ENCODE measurements at places on chromosomes 12 and 14. TPM values are rescaled to one million over a fixed set of nuclear protein-coding genes. Genes with fewer than 3 reads are reported as not detected.
A peak's percentile ranks its signal among the peaks of the same experiment; 100 is the strongest.

DNA sequence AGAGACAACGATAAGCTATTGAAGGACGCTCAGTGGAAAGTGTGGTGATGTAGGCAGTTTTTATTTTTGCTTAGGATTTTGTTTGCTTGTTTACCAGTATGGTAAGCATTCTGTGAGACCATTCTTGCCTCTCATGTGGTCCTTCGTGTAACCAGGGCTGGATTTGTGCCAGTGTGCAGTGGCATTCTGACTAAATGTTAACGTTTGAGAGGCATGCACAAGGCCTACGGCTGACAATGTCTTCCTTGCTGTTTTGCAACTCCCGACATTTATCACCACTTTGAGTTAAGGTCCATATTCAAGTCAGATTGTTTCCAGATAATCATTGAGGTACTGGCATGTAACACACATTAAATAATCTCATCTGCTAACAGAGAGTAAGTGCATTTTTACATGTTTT lies 102.3 kb upstream of the BCAT1 start:
- peak overlapping the region; percentile 99 for H3K27ac ChIP-seq
- no peak for DNase-seq
- H3K4me3 ChIP-seq = peak overlapping the region; percentile 78

- H3K36me3 ChIP-seq = no peaks in the 10 kb centered on the region
- H3K27me3 ChIP-seq = no peaks in the 10 kb centered on the region
- peak within 1 kb of the TSS; percentile 75 for H3K27ac ChIP-seq
- H3K4me3 ChIP-seq = peak within 1 kb of the TSS; percentile 21
- peak; percentile 26 for DNase-seq
Measured at GRCh38 chr12:7092229-7092985, at the start of gene C1R. TSS of gene C1R (minus strand) at chr12:7092445. CDS start at chr12:7092388, 57 bp downstream.

GRCh38 chr12:55548756-55549155 lies 646 bp upstream of the OR6C4 start:
- H3K36me3 ChIP-seq = no peaks in the 10 kb centered on the region
- H3K4me1 ChIP-seq = no peaks in the 10 kb centered on the region
- no peak overlapping the region for H3K4me3 ChIP-seq
- no peaks in the 10 kb centered on the region for H3K27me3 ChIP-seq
- no peak overlapping the region for H3K27ac ChIP-seq

- H3K27me3 ChIP-seq = no peaks in the 10 kb centered on the region
- H3K27ac ChIP-seq = peak overlapping the region; percentile 30
- no peak for DNase-seq
Measured at GRCh38 chr12:57101892-57102695, 9.1 kb downstream of the STAT6 start.

- peak overlapping the region; percentile 72 for H3K27ac ChIP-seq
- no peaks in the 10 kb centered on the region for H3K36me3 ChIP-seq
- DNase-seq = no peak
Measured at GRCh38 chr12:68450947-68451260, 118.7 kb upstream of the MDM1 start.

- peaks cover 25% of the 10 kb centered on the region for H3K4me1 ChIP-seq
- no peak overlapping the region for H3K4me3 ChIP-seq
- peak overlapping the region; percentile 91 for H3K27ac ChIP-seq
Measured at GRCh38 chr12:90152897-90153624, 444.4 kb upstream of the ATP2B1 start.

- no peaks in the 10 kb centered on the region for H3K4me1 ChIP-seq
- no peaks in the 10 kb centered on the region for H3K36me3 ChIP-seq
- DNase-seq = no peak
Measured at GRCh38 chr14:72615451-72616121, 278.3 kb downstream of the DPF3 start.

Gene CCDC198
- not detected for total RNA-seq

Gene EDDM3A
- not detected for total RNA-seq

Measured in thymus (tissue), 14 donors.